HEK293T (cell line): ENCODE measurements at places on chromosomes 12 and 14.

GRCh38 chr12:12266389-12266872 is 413 bp downstream of the LRP6 start:
- DNase-seq, result peak; percentile 29

DNA sequence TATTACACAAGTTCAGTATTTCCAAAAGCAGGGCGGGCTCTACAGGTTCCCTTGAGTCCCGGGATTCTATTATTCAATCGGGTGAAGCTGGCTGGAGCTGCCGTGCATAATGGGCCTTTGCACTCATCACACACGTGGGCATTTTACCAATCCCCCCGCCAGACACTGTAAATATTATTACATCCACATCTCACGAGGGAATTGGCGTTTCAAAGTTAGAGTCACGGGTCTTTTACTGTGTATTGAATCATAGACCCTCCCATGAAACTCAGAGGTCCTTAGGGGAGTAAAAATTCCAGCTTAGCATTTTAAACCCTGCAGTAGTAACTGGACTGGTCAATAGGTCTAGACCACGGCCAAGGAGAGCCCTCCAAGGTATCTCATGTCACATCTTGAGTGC is 70.3 kb downstream of the MAP1LC3B2 start:
- no peak for DNase-seq

- DNase-seq, result no peak
Observed at GRCh38 chr14:68790644-68791077, 2.2 kb downstream of the ZFP36L1 start.

DNA sequence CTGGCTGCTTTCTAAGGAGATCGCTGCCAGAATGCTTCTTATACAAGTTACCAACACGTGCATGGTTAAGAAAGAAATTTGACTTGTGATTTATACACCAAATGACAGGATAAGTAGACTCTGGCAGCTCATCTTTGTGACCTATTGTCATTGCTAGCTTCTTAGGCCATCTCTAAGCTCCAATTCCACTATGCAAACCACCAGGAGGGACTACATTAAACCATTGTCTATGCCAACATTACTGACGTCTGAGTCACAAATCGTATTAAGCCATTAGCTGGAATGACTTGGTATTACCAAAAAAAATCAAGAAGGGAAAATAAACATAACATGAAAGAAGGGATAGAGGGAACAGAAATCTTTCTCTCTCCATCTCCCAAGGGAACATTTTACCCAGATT is 15.8 kb upstream of the VPS33A start:
- no peak for DNase-seq

DNA sequence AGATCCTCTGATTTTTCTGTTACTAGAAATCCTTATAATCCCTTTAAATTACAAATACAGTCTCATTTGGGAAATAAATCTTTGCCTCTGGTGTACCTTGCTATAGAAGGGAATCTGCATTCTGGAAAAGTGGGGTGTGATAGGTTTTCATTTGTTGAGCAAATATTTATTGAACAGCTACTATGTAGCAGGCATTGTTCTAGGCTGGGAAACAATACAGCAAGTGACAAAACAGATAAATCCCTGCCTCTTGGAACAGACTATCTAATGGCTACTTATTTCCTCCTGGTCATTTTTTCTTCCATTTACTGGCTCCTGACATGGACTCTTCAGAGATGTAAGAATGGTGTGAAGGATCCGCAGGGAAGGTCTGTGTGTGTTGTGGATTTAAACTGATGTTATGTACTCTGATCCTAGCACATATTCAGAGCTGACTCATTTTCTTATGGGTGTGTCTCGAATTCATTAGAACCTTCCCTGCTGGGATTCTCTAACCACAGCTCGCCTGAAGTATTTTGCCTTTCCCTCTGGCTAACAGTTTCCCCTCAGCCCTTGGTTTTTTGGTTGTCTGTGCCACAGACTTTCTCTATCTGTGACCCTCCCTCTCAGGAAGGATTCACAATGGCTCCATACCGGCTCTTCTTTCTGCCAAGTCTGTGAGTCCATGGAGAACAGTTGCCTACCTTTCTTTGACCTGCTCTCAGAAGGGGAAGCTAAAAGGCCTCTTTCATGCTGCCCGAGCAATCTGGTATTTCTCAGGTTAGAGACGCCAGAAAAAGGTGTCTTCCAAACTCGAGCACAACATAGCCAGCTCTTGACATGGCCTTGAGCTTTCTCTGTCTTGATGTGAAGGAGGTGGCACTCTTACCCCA is 53.7 kb downstream of the TMTC2 start:
- DNase-seq, result peak; percentile 30

DNA sequence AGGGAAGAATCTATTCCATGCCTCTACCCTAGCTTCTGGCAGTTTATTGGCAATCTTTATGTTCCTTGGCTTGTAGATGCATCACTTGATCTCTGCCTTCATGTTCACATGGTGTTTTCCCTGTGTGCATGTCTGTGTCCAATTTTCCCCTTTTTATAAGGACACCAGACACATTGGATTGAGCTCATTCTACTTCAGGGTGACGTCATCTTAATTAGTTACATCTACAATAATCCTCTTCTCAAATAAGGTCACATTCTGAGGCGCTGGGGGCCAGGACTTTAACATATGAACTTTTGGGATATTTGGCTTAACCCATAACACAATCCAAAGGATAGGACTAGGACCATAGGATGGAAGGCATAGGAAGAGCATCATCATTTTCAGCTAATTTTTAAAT is 101.4 kb downstream of the KCNMB4 start:
- DNase-seq, result no peak

- no peak for DNase-seq
Observed at GRCh38 chr12:89288959-89289358, 63.3 kb downstream of the DUSP6 start.

- no peak for DNase-seq
Observed at GRCh38 chr14:22448905-22449599, 140.0 kb downstream of the DAD1 start.

DNA sequence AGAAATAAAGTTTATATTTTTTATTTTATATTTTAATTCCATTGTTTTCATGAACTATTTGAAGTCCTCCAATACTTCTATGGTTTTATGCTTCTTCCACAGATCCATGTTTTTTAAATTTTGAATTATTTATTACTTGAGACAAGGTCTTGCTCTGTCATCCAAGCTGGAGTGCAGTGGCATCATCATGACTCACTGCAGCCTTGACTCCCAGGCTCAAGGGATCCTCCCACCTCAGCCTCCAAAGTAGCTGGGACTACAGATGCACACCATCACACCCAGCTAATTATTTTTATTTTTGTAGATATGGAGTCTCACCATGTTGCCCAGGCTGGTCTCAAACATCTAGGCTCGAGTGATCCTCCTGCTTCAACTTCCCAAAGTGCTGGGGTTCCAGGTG is 28.8 kb upstream of the DLGAP5 start:
- DNase-seq, result no peak

- no peak for DNase-seq
Observed at GRCh38 chr14:64691376-64691775, 12.8 kb upstream of the PLEKHG3 start.

GRCh38 chr14:39492267-39492666 is 60.0 kb upstream of the FBXO33 start:
- DNase-seq, result no peak

- no peak for DNase-seq
Observed at GRCh38 chr14:97107080-97107479, 309.9 kb downstream of the VRK1 start.

DNA sequence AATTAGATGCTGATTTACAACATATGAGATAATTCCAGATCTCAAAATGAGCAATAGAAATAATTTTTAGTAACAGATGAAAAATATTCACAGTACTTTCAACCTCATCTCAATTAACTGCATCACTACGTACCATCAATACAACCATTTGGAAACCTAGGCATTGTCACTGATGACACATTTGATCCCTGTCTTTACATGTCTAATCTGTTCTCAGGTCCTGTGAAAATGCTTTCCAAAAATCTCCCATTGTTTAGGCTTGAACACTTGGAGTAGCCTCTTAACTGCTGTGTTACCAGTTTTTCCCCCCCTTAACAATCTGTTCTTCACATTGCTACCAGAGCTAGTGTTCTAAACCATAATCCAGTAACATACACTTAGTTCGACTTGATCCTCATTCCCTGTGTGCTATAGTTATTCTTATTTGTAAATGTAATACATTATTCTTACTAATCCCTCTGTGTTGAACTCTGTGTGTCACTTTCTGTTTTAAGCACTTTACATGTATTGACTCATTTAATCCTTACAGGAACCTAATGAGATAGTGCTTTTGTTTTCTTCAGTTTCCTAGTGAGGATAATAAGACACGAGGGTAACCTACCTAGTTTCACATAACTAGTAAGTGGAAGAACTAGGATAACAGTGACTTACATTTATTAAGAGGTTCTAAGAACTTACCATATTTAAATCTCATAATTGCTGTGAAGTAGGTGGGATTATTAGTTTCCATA is 41.7 kb downstream of the LARP4 start:
- no peak for DNase-seq

- no peak for DNase-seq
Observed at GRCh38 chr12:88516811-88517210, 63.5 kb downstream of the KITLG start.

- no peak for DNase-seq
Observed at GRCh38 chr12:5861416-5861815, 83.6 kb downstream of the ANO2 start.

DNA sequence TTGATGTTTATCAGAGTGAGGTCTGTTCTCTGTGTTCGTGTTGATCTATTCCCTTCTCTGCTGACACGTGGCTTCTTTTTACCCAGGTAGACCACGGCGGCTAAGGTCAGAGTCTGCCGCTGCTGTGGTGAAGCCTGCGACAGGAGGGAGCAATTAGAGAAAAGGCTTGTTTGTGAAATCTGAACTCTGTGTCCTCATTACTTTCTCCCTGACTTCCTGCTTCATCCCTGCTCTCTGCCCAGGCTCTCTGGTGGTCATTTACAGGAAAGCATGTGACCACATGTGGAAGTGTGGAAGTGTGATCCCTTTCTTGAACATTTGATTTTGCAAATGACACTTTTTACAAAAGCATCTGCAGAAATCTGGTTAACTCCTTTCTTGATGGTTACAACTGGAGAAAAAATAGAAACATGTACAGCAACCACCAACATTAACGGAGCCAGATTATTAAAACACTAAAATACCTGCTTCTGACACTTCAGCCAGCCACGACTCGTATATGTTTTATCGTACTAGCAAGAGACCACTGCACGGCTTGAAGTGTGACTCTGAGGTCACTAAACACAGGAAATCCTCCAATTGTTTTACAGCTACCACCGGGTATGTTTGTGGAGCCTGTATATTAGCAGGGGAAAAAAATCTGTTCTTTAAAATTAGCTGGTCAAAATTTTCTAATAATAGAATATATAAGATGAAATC is 388.6 kb upstream of the TMPO start:
- no peak for DNase-seq

- no peak for DNase-seq
Observed at GRCh38 chr12:12440784-12441428, 84.0 kb downstream of the BORCS5 start.

DNA sequence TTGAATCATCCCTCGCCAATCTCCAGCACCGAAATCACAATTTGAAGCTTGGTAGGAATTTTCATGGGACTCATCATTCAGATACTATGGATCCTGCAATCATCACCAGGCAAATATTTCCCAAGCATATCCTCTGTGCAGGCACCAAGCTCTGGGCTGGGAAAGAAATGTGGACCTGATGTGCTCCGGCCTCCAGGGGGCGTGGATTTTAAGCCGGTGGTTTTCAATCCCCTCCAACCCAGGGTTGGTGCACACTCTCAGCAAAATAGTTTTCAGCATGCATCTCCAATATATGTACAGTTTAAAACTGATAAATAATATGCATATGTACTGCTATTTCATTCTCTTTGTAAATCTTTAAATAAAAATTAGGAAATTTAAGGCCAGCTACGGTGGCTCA is 98.9 kb downstream of the RBM19 start:
- DNase-seq, result peak; percentile 58

DNA sequence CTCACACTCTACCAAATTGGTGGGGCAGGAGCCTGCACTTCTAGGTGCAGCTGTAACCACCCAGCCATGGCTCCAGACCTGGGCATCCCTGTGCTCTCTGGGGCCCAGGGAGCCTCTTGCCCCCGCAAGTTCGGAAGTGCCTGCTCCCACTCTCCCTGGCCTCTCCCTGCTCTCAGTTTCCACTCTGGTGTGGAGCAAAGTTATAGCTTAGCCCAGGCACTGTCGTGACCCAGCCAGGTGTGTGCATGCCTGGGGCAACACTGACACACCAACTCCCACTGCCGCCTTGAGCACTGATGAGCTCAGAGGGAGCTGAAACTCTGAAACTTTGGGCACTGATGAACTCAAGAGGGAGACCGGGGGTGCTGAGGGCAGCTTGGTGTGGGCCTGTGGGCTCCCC is 8.7 kb upstream of the FBXO33 start:
- no peak for DNase-seq

- no peak for DNase-seq
Observed at GRCh38 chr14:99772371-99773283, 20.6 kb upstream of the EML1 start.

DNA sequence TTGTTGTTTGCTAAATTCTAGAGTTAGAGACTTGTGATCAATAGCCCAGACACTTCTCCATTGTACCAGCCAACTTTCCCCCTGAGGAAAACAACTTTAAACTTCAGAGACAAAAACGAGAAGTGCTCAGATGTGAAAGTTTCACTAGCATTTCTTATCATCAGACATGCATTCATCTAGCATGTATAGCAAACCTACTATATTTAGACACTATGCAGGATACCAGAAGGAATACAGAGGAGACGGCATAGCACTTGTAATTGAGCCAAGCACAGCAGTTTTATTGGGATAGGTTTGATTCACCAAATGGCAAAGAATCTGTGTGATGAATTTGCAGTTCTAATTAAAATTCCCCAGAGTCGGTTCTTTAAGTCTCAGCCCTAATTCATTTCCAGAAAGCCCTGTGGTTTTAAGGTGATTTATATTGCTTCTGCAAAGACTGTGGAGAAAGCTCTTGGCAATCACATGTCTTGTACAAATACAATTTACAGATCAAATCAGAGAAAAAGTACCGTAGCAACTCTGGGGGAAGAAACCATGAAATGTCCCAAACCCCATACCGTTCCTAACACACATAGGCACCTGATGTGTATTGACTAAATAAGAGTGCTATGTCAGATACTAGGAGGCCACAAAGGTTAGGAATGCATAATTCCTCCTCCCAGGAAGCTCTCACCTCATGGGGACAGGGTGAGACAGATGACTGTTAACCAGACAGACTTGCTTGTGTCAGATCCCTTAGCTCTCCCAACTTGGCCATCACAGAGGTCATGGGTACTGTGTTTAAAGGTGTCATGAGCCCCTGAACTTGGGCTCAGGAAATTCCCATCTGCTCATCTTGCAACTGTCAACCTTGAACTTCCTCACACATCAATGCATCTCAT is 69.6 kb upstream of the KRAS start:
- no peak for DNase-seq

DNA sequence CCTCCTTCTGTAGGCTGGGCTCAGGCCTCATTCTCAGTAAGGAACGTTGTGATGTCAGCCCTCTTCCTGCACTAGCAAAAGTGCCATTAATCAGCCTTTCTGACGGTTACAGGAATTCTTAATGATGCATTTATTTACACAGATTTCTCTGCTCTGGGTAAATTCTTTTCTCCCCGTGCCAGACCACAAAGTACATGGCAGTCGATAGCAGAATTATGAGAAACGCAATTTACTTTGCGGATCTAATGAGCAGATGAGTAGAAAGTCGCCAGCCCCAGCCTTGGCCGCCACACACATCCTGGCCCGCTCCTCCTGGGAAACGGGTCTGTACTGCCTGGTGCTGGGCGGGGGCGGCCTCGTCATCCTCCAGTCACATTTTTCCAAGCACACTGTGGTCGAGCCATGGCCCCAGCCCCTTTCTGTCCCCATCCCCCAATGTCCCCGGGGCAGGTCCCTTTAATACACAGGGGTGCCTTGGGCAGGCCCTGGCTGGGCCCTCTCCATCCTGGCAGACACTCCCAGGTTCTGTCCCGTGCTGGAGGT is 25.9 kb downstream of the NOC4L start:
- DNase-seq, result no peak
